ENCODE measurements at places on chromosomes 5 and 9.

DNA sequence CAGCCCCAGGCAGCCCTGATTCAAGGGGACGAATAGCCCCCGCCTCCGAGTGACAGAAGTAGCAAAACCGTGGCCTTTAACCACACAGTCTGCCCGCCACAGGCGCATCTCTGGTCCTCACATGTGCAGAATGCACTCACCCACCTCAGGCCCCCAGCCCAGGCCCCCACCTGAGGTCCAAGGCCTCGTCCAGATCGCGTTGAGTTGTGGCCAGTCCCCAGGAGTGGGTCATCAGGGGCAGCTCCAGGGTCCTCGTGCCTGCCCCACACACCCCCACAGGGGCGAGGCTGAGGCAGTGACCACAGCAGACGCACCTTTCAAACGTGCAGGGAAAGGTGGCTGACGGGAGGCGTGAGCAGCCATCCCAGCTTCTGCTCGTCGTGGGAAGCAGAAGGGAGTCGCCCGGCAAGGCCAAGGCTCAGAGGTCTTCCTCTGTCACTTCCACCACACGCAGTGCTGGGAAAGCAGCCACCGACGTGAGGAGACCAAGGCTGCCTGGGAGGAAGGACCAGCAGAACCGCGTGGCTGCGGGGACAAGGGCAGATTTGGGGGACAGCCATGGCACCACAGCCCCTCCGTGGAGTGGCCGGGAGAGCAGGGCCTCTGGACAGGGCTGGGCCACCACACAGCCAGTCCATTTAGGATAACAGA, 77.8 kb upstream of the OTULINL start:
- DNase-seq, result no peak

GRCh38 chr5:39578887-39579497, 154.2 kb upstream of the DAB2 start:
- DNase-seq, result no peak

GRCh38 chr9:131708226-131709002, 31.5 kb downstream of the RAPGEF1 start:
- no peak for DNase-seq

- DNase-seq, result peak; percentile 81
Measured at GRCh38 chr9:97906236-97906831, 16.0 kb downstream of the TRMO start.

DNA sequence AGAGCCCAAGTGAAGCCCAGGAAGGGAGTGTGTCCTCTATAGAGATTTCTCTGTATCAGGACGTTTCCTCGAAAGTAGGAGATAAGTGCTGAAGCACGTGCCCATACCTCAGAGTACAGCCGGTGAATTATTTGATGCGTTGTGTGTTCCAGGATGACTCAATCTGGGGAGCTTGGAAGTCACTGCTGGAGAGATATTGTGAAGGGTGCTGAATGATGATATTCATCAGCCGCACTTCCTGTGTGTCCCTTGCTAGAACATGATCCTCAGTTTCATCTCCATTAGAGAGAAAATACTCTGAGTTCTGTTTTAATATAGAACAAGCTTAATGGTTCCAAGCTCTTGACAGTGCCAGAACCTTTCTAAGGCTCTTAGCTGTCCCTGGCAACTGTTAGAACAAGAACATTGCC, 402.3 kb upstream of the ADAMTSL1 start:
- no peak for DNase-seq

DNA sequence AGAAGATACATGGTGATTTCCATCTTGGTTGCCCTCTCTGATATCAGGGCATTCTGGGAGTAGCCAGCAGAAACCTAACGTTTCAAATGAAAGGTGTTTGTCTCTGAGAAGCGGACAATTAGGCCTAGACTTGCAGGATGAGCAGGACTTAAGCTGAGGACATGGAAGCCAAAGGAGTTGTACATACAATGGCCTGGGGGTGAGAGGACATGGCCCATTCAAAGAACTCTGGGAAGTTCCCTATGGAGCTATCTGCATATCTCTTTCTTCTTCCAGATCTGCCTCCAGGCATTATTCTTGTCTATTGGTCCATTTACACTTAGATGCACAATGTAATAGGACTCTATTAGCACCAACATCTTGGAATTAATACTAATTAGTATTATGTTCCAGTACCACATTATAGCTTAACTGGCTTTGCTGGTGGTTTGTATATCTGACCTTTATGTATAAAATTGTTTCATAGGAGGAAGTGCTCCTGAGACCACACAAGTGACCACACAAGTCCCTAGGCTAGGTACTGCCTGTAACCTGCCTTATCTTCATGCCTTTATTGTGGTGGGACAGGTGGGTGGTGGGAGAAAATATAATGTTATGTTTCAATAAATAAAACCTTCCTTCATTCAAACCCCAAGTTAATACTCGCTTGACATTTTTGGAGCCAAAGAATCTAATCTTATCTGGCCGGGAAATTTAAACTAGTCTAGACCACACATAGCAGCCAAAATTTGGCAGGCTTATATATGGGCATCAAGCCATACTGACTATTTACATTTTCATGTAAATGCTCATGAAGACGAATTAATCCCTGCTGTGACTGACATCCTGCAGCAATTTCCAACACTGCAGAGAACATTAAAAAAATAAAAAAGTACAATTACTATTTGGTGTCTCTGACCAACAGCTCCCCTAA, 52.1 kb upstream of the EQTN start:
- no peak for DNase-seq

GRCh38 chr5:132020568-132021339, 9.3 kb upstream of the ACSL6 start:
- no peak for DNase-seq

GRCh38 chr5:50745221-50745910, 78.9 kb downstream of the PARP8 start:
- DNase-seq, result no peak

DNA sequence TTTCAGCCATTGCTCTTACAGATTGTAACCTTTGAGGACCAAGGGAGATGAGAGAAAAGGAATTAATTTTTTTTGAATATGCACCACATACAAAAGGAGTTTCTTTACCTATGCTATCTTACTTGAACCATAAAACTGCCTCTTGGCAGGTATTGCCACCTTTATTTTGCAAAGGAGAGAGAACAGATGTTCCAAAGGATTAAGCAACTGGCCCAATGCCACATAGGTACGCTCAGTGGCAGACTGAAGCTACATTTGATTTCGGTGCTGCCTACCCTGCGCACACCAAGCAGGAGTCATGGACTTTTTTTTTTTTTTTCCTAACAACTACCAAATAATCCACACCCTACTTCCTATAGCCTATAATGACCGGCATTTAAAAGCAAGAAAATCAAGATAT, 43.1 kb downstream of the SAXO1 start:
- no peak for DNase-seq

DNA sequence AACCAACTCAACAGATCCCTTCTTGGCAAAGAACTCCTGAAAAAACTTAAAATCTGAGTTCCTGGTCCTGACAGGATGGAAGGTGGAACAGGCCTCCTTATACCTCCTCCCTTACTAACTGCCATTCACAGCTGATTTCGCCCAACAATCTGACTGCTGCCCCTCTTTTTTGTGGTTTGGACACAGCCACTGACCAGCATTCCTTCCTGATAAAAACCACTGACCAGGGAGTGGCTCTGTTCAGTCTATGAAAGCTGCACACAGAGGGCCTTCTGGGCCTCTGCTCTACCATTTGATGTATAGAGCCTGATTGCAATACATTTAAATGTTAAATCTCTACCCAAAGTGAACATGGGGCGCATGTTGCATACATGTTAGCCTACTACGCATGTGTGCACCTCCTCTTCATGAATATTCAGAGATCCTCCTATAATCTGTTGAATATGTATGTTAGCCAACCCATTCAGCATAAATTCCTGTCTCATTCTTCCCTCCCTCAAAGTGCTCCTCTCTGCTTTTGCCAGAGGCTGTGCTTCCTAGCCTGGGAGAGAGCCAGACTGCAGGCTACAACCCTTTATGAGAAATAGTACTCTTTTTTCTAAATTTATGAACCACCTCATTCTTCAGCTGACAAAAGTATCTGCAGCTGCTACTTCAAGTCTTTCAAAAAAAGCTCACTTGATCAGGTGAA, 93.7 kb upstream of the MRPS30 start:
- DNase-seq, result no peak

- DNase-seq, result peak; percentile 14
Measured at GRCh38 chr5:138542180-138542955, 668 bp downstream of the ETF1 start.

GRCh38 chr5:132264546-132265335, 7.2 kb downstream of the PDLIM4 start:
- DNase-seq, result no peak

DNA sequence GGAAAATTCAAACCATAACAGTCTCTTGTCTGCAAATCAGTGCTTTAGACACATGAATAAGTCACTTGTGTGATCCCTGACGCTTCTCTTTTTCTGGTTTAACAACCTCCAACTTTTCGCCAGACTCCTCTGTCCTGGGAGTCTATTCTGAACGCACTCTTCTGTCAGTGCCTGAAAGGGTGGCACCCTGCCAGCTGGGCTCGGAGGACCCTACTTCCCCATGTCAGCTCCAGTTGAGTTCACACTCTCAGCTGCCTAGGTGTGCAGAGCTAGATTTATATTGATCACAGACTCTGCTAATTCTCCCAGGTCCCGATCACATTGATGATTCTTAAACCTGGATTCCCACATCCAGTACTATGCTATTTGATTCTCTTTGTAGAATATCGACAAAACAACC, 649.1 kb downstream of the BNC2 start:
- DNase-seq, result no peak

GRCh38 chr5:5218396-5218795, 78.3 kb downstream of the ADAMTS16 start:
- DNase-seq, result no peak

- no peak for DNase-seq
Measured at GRCh38 chr9:108813951-108814601, 41.7 kb downstream of the ACTL7B start.

DNA sequence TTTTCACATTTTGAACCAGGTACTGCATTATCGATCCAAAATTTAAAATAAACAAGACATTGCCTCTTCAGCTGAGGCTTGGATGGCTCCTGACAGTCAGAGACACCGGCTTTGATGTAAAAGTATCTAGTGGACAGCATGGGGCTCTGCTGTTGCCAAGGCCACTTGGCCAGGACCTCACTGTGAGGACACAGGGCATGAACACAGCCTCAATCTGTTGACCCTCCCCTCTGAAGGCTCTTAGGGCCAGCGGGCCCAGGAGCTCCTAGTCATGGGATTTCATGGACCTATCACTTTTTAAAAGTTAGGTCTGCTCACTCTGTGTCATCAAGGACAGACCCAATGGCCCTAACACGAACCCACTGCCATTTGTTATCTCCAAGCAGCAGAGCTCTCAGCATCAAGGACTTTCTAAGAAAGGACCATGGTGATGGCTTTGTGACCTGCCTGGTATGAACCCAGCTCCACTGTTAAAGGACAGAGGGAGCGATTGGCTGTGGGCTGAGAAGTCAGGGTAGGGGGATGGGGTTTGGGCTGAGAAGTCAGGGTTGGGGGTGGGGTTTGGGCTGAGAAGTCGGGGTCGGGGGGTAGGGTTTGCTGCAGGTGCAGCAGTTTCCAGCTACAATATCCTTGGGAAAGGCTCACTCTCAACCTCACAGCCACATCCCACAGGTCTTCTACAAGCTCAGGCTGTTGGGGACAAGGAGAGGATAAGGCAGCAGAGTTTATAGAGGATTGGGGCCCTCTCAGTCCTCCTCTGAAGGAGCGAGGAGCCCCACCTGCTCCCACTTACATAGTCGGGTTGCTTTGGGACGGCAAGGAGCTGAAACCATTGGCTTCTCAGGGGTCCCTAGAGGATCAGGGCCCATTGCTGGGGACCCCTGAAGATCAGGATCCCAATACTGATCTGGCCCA, 146.8 kb downstream of the BARX1 start:
- no peak for DNase-seq

Data from central memory CD4-positive, alpha-beta T cell (primary cell).